Cerebellar nuclear complex (tissue), 1 donor: ENCODE measurements at places on chromosomes 5 and 9.

DNA sequence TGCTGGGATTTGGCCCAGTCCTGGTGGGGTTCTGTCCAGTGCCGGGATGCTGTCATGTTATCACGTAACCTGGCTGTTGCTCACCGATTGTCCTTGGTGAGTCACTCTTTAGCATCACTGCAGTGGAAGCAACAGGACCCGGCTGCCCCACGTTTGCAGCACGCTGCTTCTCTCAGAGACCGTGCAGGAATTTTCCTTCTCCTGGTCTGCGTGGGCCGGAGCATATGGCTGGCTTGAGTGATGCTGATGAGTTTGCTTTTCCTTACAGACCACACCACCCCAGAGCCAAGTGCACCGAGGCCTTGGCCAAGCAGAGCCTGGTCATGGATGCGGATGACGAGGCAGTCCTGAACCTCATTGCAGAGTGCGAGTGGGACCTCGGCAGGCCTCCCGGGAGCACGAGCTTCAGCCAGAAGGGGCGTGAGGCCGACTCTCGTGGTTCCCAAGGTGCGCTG, 21.4 kb downstream of the CEP72 start:
- no peak for DNase-seq

DNA sequence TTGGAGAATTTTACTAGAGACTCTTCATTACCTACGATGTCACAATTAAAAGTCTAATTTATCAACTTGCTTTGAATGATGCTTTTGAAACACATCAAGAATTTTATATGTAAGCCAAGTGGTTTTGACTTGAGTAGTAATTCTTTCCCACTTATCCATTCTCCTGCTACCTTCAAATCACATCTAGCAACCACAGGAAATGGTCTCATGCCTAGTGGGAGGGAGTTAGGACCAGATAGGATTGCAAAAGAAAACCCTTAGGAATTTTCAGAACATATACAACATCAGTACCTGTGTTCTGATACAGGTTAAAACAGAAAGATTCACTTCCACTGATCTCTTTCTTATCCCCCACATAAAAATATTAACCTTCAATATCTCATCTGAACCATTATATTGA, 260.4 kb downstream of the CWC27 start:
- no peak for DNase-seq

DNA sequence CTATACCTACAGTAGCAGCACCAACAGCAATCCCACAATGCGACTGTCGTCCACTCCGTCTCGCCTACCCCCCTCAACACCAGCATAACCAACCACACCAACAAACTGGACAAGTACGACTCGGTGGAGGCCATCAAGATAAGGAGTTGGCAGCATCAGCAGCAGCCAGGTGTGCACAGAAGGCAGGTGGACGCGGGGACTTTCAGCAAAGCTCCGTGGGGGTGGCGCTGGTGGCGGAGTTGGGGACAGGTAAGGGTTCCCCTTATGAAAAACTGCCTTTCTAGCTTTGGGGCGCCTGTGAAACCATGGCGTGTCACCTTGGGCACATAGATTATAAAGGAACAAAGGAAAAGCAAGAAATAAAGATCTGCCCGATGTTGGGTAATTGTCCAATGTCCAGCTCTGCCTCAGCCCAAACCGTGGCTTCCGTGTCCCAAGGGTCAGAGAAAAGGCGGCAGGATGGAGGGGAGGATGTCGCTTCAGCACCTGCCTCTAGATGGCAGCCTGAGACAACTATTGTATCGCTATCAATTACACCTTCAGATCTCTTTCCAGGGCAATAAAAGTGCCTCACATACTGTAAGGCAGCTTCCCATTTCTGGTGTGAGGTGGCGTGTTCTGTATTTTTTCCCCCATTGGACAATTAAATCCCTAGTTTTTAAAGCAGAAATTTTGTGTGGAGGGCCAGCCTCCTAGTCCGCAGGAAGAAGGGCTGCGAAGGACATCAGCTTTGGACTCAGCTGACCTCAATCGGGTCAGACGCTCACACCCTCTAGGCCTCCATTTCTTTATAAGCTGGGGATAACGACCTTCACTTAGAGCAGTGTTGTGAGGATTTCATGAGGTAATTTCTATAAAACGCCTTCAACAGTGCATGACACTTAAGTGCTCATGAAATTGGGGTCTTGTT, 58.8 kb downstream of the MTRR start:
- no peak for DNase-seq

GRCh38 chr5:146290318-146290717, 48.3 kb upstream of the POU4F3 start:
- DNase-seq = no peak

DNA sequence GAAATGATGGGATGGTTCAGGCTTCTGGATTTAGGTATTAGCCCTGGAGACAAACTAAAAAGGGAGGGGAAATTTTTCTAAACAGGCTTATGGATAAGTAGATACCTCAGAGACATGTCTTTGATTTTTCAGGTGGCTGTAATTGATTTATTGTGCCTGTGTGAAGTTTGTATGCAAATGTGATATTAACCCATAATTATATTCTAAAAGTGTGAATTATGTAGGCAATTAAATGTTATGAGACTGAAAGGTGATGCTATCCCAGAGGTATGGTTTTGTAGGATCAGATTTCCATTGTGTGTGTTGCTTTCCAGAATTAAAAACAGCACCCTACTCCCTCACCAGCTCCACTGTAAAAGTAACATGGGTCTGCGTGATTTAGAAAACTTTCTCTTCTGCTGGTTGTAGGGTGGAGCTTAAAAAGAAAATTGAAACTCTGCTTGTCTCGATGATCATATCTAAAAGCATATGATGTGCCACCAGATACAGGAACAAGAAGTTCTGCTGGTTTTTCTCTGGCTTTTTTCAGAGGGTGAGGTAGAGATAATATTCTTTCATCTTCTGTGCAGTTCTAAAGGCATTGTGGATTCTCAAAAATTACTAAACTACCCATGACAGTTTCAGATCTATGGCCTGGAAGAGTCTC, 71.8 kb upstream of the TAF11L2 start:
- DNase-seq = no peak

- no peak for DNase-seq
Observed at GRCh38 chr5:113357696-113358476, 76.9 kb downstream of the TSSK1B start.

DNA sequence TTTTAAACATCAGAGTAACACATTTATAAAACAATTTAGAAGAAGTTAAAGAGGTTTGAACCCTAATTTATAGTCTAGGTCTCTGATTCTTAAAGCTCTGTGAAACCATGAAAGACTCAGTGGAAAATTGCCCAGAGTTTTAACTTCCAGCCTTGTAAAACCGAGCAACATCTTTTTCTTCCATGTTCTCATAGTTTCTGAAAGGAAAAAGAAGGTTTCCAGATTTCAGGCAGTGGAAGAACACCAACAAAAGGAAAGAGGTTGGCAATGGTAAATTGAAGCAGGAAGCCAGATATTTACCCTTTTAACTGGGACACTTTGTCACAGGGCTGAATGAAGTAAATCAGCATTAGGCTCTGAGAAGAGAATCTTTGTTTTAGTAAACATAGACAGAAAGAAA, 1999.3 kb downstream of the MAT2B start:
- DNase-seq = no peak

DNA sequence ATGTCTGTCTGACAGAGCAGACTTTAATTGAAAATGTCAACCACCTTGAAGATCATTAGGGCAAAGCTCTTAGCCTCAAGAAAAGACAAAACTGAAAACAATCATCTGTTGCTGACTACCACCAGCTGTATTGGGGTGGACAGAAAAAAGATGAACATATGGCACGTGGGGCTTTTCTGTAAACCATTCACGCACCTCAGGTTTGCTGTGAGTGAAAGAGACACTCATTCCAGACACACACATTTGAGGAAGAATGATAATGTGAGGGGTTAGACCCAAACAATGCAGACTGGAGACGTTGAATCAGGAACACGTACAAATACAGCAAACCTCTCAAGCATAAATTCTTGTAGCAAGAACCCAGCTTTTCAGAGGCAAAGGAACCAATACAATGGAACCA, 158.7 kb downstream of the EBF1 start:
- DNase-seq = no peak

DNA sequence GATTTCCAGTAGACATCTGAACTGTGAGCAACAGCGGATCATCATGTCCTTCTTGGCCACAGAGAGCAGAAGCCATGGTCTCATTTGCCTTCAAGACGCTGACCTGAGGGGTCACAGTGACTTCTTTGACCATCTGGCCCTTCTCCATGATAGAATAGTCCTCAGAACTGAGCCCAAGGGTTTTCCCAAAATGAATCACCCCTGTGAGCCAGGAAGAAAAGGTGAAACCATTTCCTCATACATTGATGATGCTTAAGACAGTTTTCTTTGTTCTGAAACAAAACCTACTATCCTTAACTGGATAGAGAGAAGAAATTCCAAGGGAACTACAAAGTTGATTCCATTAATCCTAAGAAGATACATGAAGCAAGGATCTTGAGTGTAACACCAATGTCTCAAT, 503.9 kb downstream of the CTNND2 start:
- no peak for DNase-seq

GRCh38 chr5:58965677-58966414, 383.0 kb downstream of the RAB3C start:
- DNase-seq = no peak

DNA sequence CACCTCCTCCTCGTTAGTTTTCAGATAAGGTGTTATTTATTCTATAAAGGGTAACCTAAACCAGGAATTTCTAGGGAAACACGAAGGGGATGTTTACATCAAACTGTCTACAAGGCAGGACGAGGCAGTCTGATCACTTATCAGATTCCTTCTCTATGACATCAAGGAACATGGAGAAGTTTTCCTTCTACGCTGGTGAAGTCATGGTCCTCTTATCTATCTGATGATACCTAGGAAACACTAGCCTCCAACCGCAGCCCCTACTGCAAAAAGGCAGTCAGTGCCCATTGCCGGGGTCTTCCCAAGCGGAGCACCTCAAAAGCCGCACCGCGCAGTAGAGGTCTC, 1.5 kb downstream of the MPDZ start:
- DNase-seq = no peak

GRCh38 chr9:2634153-2634552, 12.6 kb downstream of the VLDLR start:
- no peak for DNase-seq

DNA sequence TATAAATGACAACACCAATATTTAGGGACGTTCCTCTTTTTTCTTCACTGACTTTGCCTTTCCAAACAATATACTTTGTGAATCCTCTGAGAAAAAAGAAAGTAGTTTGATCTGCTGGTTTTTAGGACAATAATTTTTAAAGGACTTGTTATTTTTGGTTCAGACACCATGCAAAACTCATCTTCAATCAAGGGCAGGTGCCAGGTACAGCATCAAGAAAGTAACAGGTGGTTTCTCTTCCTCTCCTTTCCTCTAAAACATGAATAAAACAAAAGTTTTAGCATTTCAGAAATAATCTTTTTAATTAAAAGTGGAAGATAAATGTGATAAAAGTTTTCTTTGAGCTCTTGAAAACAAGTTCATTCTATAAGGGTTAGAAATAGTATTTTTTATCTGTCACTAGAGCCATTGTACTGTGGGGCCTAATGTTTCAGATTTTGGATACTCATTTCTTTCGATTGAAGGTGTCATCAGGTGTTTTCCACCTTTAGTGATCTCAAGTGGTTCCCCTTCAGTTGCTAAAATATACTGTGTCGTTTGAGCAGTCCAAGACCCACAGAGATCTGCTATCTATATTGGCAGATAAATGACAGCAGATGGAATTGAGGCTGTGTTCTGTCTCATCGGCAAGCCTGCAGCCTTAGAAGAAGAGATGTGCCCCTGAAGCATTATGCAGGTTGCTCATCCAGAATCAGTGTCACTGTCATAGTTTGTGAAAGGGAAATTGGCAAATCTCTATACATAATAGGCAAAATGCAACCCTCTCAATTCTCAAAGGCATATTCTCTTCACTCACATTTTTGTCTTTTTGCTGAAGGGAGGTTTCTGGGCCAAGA, 499.7 kb downstream of the PDE4D start:
- DNase-seq = no peak

DNA sequence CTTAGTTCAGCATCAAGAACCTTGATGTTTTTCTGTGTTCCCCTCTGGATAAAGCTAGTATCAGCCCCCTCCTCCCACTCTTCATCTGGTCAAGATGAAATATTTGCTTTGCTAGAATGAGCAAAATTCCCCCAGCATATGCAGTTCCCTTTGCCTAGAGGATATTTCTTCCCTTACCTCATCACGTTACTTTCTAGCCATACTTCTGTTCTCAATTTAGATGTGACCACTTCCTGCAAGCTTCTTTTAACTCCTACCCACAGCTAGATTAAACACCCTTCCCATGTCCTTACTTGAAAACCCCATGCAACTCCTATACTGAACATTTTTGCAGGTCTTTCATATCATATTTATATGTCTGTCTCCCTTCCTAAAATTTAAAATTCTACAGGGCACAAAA, 178.9 kb upstream of the TUSC1 start:
- DNase-seq = no peak

- no peak for DNase-seq
Observed at GRCh38 chr9:101117161-101117560, 88.6 kb downstream of the PLPPR1 start.

DNA sequence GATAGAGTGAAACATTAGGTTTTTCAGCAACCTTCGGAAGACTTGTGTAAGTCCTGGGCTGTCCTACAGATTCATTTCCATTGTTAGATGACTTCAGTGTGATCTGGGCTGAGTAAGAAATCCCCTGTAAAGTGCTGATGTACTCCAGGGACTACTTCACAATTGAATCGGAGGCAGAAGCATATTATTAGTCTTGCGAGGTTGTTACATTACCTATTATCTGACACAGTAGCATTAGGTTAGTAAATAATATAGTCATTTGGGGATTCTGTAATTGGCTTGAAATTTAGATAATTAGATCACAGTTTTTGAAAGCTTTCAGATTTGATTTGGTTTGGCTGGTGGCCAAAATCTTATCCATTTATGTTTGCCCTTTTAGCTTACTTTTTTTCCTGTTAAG, 62.4 kb downstream of the DMRT1 start:
- no peak for DNase-seq

DNA sequence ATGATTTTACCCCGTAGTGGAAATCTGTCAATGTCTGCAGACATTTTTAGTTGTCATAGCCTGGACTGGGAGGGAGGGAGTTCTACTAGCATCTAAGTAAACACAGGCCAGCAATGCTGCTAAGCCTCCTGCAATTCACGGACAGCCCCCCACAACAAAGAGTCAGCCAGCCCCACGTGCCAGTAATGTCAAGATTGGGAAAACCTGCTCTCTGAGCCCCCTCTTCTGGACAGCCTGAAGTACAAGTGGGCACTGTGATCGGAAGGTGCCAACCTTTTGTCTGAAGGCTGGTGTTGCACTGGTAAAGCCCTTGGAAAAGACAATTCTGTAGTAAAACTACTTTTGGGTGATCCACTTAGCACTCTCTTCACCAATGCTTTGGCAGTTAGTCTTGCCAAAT, 154.5 kb downstream of the TARS1 start:
- DNase-seq = no peak
